Ovary (tissue), 10 donors: ENCODE measurements at places on chromosomes 7 and 10. TPM values are rescaled to one million over a fixed set of nuclear protein-coding genes. Genes with fewer than 3 reads are reported as not detected.

GRCh38 chr7:83970081-83970480 is 224.5 kb downstream of the SEMA3A start:
- no peak for DNase-seq

PHYHIPL gene
- 0.52 TPM for total RNA-seq

SPDYE1 gene
- not detected for total RNA-seq

MOGAT3 gene
- total RNA-seq: not detected

HOXA13 gene
- total RNA-seq: not detected
